ENCODE measurements at places on chromosomes 6 and 20.

GRCh38 chr20:20253039-20253743 is 114.7 kb upstream of the INSM1 start:
- no peak for DNase-seq

DNA sequence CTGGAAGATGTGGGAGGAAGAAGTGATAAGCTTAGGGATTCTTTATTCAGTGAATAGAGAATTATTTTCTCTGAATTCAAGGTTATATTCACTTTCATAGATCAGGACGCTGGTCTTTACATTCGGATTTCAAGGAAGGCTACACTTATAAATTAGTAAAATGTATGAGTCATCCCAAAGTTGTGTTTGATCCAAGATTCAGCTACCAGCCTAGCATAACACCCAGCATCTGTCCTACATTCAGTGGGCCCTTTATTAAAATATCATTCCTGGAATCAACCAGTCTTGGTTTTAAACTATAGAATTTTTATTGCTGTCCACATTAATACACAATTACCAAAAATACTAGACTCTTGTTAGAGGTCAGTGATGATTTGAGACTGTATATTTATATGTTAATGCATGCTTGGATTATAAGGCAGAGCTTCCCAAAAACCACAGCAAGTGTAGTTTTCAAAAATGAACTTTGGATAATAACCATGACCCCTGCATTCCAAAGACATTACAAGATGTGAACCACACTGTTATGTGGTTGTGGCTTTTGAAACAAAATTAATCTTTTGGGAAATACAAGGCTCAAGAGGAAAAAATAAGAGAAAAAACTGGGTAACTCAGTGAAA is 210.7 kb upstream of the CNR1 start:
- DNase-seq, result no peak

GRCh38 chr20:54255157-54255556 is 47.3 kb downstream of the PFDN4 start:
- no peak for DNase-seq

GRCh38 chr6:42194056-42194455 is 700 bp downstream of the GUCA1B start:
- no peak for DNase-seq

DNA sequence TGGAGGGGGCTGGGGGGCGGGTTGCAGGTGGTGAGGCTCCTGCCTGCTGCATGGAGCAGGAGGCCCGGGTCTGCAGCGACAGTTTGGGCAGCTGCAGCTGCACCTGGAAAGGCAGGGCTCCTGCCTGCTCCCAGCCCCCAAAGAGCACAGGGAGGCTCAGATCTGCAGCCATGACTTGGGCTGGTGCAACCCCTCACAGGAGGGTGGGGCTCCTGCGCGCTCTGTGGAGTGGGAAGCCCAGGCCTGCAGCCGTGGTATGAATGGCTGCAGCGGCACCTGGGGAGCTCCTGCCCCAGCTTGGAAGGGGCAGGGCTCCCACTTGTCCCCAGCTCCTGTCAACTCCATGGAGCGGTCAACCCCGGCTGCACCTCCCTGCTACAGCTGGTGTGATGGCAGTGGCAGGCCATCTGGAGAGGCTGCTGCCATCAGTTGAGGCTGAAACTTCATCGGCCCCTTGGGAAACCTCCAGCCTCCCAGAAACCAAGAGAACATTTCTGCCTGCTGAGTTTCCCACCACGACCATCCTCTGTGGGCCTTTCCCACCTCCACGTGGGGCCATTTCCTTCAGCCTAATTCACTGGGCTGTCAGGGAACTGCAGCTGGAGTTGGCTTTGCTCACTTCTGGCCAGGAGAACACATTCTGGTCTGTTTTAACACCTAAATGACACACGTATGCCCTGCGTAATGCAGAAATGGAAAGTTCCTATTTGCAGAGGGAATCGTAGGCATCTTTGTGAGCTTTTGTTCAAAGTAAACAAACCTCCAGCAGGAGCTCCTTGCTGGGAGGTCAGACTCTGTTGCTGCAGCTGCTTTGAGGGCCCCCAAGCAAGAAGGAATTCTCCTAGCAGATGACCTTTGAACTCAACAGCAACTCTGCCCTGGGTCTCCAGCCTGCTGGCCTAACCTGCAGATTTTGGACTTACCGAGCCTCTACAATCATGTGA is 429.0 kb downstream of the PREX1 start:
- no peak for DNase-seq

DNA sequence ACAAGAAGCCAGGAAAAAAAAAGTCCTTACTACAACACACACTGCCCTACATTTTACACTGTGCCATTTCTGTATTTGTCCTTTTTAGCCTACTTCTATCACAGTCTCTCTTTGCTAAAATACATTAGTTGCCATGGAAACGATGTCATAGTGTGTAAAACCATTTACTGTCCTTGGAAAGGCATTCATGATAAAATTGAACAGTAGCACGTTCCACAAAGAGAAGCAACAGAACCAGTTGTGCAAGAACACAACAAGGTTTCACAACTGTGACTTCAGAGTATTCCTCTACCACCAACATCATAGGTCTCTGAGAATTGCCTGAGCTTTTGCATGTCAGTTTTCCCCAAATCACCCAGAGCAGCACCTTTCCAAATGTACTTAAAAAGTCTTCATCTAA is 20.5 kb downstream of the FYN start:
- no peak for DNase-seq

DNA sequence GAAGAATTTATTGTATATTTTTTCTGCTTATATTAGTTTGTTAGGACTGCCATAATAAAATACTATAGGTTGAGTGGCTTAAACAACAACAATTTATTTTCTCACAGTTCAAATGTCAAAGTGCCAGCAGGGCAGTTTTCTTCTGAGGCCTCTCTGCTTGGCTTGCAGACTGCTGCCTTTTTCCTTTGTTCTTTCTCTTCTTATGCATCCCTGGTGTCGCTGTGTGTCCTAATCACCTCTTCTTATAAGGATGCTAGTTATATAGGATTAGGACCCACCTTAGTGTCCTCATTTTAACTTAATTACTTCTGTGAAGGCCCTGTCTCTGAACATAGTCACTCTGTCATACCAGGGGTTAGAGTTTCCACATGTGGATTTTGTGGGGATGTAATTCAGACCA is 354.4 kb downstream of the NKAIN2 start:
- no peak for DNase-seq

DNA sequence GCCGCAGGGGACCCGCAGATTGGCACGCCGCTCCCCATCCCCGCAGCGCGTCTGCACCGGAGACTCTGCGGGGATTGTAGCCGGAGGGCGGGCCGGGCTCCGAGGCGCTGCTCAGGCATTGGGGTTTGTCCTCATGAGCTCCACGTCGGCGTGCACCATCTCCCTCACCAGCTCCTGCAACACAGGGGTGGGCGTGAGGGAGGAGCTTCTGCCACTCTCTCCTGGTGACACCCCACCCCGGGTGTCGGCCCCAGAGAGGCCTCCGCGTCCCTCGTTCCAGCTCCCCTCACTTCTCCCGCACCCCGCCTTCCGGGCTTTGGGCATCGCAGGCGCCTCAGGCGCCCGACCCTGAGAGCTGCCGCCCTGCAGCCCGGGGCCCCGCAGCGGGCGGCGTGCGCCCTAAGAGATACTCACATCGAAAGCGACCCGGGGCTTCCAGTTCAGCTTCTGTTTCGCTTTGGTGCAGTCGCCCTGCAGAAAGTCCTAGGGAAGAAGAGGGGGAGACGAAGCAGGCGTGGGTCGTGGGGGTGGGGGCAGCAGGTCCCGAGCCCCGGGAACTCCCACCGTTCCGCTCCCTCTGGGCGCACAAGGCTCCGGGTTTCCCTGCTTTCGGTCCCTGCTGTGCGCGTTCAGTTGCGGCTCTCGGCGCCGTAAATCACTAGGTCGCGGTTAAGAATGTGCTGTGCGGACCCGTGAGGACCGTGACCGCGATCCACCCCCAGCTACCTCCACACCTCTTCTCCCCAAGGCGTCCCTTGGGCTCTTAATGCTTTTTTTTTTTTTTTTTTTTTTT is 14.5 kb downstream of the FOXC1 start:
- no peak for DNase-seq
